Activated naive CD8-positive, alpha-beta T cell treated with anti-CD3 and anti-CD28 coated beads, Interleukin-2, amount 50 U/mL, for 16 hours (primary cell): ENCODE measurements at places on chromosomes 3 and 15.
A peak's percentile ranks its signal among the peaks of the same experiment; 100 is the strongest.

- peak; percentile 47 for DNase-seq
Observed at GRCh38 chr3:42539871-42540714, 37.6 kb downstream of the VIPR1 start.

GRCh38 chr3:66066963-66067617, 28.4 kb upstream of the MAGI1 start:
- DNase-seq, result no peak

GRCh38 chr3:40073310-40074007, 236.0 kb upstream of the EIF1B start:
- DNase-seq, result no peak

DNA sequence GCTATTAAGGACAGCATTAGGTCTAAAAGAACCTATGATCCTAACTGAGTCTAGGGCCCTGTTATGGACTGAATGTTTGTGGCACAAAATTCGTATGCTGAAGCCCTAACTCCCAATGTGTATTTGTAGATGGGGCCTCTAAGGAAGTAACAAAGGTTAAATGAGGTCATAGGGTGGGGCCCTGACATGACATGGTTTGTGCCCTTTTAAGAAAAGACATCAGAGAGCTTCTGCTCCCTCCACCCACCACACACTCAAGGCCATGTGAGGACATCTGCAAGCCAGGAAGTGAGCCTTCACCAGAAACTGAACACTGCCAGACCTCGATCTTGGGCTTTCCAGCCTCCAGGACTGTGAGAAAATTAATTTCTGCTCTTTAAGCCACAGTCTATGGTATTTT, 49.2 kb downstream of the PHC3 start:
- DNase-seq, result no peak

DNA sequence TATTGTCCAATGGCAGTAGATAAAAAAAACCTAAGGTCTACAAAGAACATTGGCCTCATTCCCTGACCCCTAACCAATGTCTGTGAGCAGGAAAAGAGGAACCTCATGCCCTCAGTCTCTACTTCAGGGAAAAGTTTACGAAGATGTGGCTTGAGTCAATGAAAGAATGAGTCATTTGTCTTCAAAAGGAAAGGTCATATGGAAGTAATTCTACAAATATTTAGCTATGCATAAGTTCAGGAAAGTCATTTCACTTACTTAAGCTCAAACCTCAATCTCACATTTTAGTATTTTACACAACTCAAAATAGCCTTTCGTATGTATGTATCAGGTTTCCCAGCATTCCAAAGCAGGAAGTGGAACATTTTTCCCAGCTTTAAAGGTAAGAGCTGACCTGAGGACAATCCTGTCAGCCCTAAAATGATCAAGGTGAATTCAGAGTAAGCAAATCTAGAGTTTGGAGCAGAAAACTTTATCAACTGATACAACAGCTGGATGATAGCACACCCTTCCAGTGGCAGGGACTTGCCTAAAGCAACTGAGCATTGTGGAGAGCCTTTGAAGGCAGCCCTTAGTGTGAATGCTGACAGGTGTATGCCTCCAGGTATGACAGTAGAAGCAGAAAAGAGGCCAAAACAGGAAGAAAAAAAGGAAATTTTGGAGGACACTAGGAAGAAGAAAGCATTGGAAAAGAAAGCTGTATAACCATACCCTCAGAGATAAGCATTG, 53.9 kb upstream of the ACKR4 start:
- no peak for DNase-seq
